ENCODE measurements at places on chromosomes 5 and 9.

- DNase-seq, result no peak
These were observed 173.3 kb downstream of the COL23A1 start for GRCh38 chr5:178416919-178417318.

DNA sequence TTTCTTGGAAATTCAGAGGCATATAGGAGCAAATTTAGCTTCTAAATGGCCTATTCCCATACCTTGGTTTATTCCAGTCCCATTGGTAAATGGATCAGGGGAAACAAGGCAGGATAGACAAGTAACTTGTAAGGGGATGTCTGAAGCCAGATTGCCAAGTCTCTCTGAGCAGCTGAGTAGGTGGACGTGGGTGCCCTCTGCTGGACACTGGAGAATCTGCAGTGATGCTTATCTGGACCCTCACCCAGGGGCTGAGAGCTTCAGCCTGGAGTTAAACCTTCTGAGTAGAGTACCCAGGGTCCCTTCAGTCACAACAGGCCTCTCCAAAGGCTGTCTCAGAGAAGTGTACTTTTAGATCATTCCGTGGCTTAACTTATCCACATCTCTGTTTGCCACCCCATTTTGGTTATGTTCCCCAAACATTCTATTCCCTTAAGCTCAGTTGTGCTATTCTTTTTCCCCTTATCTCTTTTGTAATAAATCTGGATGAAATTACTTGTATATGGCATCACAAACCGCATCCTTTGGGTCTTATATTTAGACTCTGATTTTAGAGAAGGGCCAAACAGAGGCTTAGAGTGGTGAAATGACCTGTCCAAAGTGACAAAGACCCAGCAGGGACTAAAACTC, 218.3 kb upstream of the GLRA1 start:
- peak; percentile 55 for DNase-seq

DNA sequence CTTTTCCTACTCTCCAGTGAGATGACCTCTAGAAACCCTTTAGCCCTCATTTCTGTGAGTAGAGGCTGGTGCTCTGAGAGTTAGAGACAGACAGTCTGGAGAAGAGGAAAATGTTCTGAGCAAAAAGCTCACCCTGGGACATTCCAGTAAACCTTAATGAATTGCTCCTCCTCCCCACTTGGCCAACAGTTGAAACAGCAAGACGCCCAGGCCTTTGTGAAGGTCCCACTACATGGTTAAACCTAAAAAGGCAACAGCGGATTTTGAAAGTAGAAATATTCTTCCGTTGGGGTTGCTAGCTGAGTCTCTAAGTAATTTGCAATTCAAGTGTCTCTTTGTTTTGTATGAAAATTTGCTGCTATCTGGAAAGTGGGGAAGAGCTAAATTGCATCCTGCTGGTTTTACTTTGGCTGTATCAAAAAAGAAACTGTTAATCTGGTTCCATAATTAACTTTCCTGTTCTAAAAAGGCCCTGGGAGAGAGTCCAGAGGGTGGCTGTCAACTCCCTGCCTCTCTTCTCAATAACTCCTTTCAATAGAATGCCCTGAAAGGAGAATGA, 63.8 kb downstream of the ATP10B start:
- DNase-seq, result no peak

GRCh38 chr9:121573717-121574485, 74.3 kb upstream of the GGTA1 start:
- no peak for DNase-seq

DNA sequence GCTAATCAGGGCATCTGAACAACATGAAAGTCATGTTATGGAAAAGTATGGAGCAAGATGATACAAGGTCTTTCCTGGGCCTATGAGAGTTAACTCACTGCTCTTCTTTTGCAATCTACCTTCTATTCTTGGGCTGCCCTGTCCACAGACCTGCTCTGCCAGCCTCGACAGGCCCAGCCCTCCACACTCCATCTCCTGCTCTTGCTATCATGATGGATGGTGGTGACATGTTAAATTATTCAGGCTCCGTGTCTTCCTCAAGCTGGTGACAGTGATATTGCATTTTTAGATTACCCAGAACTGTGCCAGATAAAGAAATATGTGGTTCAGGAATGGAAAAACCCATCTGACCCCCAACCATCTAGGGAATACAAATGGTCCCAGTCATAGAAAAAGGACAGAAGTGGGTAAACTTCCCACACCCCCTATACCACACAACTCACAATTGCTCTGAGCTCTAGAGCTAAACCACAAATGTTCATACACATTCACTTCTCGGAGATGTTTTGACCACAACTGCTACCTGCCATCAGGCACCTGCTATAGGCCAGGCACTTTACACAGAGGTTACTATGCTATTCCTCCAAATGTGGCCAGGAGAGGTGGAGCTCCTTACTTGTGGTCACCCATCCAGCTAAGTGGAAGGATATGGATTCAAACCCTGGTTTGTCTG, 311.3 kb downstream of the ASTN2 start:
- DNase-seq, result no peak

DNA sequence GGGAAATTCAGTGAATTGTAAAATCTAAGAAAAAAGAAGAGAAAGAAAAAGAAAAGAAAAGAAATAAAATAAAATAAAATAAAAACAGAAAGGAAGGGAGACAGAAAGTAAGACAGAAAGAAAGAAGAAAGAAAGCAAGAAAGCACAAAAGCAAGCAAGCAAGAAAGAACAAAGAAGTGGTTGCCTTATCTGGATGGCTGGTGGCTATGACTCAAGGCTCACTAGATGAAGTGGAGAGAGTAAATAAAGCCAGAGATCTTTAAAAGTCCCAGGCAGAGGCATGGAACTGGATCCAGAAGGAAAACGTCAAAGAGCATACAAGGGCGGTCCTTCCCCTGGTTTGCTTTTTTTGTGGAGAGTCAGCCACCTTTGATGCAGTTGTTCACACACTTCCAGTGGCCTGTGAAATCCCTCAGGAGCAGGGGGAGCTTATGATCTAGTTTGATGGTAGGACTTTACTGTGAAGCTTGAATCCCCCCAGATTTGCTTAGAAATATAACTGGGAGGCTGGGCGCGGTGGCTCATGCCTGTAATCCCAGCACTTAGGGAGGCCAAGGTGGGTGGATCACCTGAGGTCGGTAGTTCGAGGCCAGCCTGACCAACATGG, 176.7 kb upstream of the HMHB1 start:
- no peak for DNase-seq

- no peak for DNase-seq
These were observed 42.8 kb downstream of the SLC12A7 start for GRCh38 chr5:1068895-1069719.

- no peak for DNase-seq
These were observed 1.1 kb downstream of the SLC6A18 start for GRCh38 chr5:1226231-1226630.

GRCh38 chr5:142547445-142548380, 138.2 kb downstream of the FGF1 start:
- DNase-seq, result no peak

GRCh38 chr5:13186177-13186576, 758.3 kb downstream of the DNAH5 start:
- no peak for DNase-seq

Data from activated naive CD8-positive, alpha-beta T cell treated with anti-CD3 and anti-CD28 coated beads, Interleukin-2, amount 10 ng/mL, durations not matched to agents 7 days and 5 days (primary cell).